Brain microvascular endothelial cell (primary cell): ENCODE measurements at places on chromosomes 1 and 21.

GRCh38 chr1:115063228-115063901 lies 25.9 kb downstream of the TSPAN2 start:
- no peak for DNase-seq

DNA sequence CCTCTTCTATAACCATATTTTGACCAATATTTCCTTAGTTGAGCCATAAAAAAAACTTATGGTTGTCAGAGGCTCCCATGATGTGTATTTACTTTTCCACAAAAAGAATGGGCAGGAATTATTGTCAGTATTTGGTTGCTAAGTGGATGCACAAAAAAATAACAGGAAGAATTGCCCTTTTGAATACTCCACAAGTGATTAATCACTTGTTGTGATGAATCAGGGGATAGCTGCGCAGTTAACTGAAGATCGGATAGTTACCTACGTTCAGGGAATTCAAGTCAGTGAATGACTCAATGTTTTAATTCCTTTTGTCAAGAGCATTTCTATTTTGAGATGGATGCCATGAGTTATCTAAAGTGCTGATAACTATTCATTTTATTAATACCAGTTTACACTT lies 785.2 kb upstream of the B3GALT2 start:
- peak; percentile 90 for DNase-seq

DNA sequence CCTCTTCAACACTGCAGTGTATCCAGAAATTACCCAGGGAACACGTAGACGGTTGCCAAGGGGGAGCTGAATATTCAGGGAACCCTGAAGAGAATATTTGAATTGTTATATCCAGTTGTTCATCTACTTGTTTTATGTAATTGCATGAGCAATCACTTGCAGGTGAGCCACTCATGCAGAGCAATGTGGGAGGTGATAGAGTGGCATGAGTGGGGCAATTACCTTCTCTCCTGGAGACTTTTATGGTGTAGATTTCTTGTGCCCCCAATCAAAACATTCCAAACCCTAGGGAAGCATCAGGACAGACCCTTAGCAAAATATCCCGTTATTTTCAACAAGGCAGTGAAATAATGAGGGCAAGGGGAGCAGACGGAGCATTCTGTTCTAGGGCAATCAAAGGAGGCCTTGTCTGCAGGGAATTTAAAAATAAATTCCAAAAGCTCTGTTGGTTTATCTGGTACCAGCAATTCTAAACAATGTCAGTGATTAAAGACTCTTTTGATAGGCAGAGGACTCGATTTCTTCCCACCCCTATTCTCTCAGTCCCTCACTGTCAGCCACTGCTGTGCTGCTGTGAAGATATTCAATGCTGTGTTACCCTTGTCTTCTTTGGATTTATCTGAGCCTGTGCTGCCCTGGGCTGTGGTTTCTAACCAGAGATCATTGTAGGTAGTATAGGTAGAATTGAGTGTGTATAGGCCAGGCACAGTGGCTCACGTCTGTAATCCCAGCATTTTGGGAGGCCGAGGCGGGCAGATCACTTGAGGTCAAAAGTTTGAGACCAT lies 180.2 kb upstream of the MAP1LC3C start:
- DNase-seq: no peak

DNA sequence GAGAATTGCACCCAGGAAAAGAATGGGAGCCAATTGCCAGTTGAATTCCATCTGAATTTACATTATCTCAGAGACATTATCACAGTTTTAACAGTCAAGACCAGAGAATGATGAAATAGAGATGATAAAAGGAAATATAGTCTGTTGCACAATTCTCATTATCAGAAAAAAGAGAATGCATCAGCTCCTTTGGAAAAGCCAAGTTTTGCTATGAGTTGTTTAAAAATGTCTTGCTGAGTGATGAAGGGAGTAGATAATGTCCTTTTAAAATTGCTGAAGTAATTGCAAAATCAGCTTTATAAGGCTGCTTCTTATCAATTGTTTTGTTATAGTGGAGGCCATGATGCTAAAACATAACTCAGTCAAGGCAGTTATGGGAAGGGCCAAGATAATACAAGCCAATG lies 37.9 kb upstream of the EEIG2 start:
- no peak for DNase-seq

DNA sequence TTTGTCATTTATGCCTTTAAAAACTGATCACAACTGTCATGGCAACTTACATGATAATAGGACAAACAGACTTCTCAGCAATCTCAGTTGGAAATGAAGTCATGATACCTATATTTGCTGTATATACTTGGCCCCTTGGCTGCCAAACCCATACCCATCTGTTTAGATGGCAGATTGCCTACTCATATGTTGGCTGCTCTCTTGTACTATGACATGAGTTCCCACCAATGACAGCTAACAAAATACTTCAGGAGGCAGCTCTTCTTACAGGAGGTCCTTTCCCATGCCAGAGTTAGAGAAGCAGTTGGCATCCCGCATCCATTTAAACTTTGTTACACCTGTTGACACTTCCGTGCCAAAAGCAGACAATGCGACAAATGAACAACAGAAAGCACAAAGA lies 603.1 kb upstream of the ADGRL2 start:
- DNase-seq: no peak

GRCh38 chr21:43881283-43881682 lies 16.3 kb downstream of the AGPAT3 start:
- no peak for DNase-seq

GRCh38 chr1:116496380-116496779 lies 74.4 kb downstream of the CD58 start:
- no peak for DNase-seq

DNA sequence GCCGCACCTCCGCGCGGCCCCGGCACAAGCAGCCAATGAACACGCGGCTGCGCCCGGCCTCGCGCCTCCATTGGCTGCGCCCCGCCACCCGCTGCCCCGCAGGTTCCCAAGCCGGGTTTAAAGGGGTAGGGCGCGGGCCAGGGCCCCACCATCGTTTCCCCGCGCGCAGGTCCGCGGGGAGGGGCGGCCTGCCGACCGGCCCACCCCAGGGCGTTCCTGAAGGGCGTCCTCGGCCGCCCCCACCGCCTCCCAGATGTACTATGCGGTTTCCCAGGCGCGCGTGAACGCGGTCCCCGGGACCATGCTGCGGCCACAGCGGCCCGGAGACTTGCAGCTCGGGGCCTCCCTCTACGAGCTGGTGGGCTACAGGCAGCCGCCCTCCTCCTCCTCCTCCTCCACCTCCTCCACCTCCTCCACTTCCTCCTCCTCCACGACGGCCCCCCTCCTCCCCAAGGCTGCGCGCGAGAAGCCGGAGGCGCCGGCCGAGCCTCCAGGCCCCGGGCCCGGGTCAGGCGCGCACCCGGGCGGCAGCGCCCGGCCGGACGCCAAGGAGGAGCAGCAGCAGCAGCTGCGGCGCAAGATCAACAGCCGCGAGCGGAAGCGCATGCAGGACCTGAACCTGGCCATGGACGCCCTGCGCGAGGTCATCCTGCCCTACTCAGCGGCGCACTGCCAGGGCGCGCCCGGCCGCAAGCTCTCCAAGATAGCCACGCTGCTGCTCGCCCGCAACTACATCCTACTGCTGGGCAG lies at the start of gene OLIG1:
Gene OLIG1, plus strand, starts transcription at position 148 of the 750 bp plus-strand sequence. Its CDS starts 106 bp downstream, at position 254.
- no peak for DNase-seq
